ENCODE measurements at places on chromosomes 12 and 14. TPM values are rescaled to one million over a fixed set of nuclear protein-coding genes. Genes with fewer than 3 reads are reported as not detected.

Gene KRT75
- total RNA-seq: not detected

Gene PTCSC3
- 0.64 TPM for total RNA-seq

Gene NAA25
- total RNA-seq: 32.2 TPM

Gene SLC38A4
- total RNA-seq: 0.74 TPM

Gene CYP27B1
- total RNA-seq: 2.9 TPM

Gene CCDC38
- not detected for total RNA-seq

Gene ZDHHC22
- total RNA-seq: not detected

Gene CLEC4D
- total RNA-seq: 4.5 TPM

Gene SERPINA12
- total RNA-seq: not detected

Gene SETD3
- total RNA-seq: 59.3 TPM

Gene ADCY6
- total RNA-seq: 33.4 TPM

Gene AMDHD1
- total RNA-seq: 0.51 TPM

Gene MYF5
- not detected for total RNA-seq

Gene KRT6C
- total RNA-seq: not detected

Gene SLCO1B1
- not detected for total RNA-seq

Gene LALBA
- total RNA-seq: not detected

Gene ALG10B
- total RNA-seq: 11.7 TPM

Gene P2RX2
- 0.25 TPM for total RNA-seq

Gene OAS1
- total RNA-seq: 15.8 TPM

Gene GALNT16
- total RNA-seq: 4.1 TPM

Gene KCNJ8
- 16.1 TPM for total RNA-seq

Gene SOX5
- 71.4 TPM for total RNA-seq

Gene SLC25A21
- total RNA-seq: 2.6 TPM

Gene TTC7B
- total RNA-seq: 39.6 TPM

Gene CFAP54
- 15.5 TPM for total RNA-seq

Gene TSPAN19
- total RNA-seq: 17.1 TPM

Gene MGP
- 592 TPM for total RNA-seq

Gene TMEM229B
- 4.5 TPM for total RNA-seq

Gene FGF23
- not detected for total RNA-seq

Gene DBX2
- not detected for total RNA-seq

Gene EML5
- total RNA-seq: 2.1 TPM

Gene TOMM20L
- 0.74 TPM for total RNA-seq

Gene SPTB
- 11.5 TPM for total RNA-seq

Gene ZFHX2
- total RNA-seq: 0.82 TPM

Gene RASAL1
- total RNA-seq: 0.65 TPM

Gene ADGRD1
- 85.6 TPM for total RNA-seq

Gene PMEL
- 1.7 TPM for total RNA-seq

Gene ALDH6A1
- 29.3 TPM for total RNA-seq

Gene CPM
- total RNA-seq: 241 TPM

Gene RNASE7
- not detected for total RNA-seq
